CD8-positive, alpha-beta memory T cell (primary cell): ENCODE measurements at places on chromosomes 2 and 18.

DNA sequence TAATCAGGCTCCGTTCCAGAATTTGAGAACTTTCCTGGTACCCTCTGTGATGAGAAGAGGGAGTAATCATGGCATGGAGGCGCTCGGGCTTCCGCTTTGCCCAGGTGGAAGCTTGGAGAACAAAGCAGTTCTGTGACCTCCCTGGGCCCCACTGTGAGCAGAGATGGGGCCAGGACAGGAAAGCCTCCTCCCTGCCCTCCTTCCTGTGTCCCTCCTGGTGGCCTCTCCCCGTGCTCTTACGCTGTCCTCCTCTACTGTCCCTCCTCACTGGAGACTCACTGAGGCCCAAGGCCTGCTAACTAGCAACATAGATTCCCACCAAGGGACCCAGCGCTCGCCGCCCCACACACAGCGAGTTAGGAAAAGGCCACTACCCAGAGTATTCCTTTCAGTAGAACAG, 119.8 kb downstream of the MAPK4 start:
- no peak for DNase-seq

- DNase-seq, result no peak
Observed at GRCh38 chr18:49081511-49082155, 130.9 kb upstream of the SMAD7 start.

DNA sequence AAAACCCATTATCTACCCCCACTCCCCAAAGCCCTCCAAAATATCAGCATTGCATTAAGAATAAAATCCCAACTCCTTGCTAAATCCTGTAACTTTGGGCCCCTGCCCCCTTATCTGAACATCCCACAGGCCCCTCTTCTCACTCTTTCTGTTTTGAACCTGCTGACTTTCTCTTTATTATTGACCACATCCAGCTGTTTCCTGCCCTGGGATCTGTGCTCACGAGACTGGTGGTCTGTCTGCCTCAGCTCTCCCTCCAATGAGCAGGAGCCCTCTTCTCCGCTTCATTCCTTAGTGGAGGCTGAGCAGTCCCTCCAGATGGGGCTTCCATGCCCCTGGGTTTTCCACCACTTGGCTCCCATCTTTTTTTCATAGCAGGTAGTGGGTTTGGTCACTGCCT, 116.9 kb downstream of the ACKR3 start:
- DNase-seq, result no peak

GRCh38 chr2:155310589-155310988, 612.1 kb downstream of the KCNJ3 start:
- DNase-seq, result no peak

DNA sequence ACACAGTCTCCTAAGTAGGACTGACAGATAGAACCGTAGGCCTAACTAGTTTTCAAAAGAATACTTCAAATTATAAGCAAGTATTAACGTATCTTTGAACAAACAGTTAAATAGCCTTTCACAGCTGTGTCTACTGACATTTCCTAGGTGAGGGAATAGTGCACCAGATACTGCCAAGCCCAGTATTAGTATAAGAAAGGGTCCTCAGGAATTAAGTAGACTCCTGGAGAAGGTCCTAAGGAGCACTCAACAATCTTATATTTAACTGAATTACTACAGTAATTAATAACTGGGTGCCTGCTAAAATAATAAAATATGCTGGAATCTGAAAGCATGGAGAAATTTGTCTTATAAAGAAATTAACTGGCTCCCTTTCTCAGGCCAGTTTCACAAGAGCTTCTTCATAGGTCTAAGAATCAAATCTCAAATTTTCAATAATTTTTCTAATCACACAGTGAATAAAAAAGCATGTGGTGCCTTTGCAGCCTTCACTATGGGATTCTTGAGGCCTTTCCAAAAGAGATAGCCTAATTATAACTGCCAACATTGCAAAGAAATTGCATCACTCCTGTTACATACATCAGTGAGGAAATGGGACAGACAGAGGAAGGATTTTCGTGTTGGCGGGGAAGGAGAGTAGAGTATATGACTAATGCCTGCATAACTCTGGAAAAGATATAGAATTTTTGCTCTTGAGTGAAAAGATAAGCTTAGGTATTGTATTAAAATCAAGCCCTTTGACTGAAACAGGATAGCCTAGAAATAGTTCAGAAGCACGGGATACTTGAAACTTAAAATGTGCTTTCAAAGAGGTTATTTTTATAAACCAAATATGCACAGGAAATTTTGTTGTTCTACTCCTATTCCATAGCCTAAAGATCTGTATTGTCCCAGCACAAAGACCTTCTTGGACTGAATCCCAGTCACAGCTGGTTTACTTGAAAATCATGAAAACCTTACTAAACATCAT, 228.6 kb upstream of the STK17B start:
- DNase-seq, result no peak

- DNase-seq, result no peak
Observed at GRCh38 chr18:59834267-59834666, 65.5 kb upstream of the PMAIP1 start.

GRCh38 chr18:76687304-76687962, 134.9 kb upstream of the ZNF236 start:
- DNase-seq, result no peak

DNA sequence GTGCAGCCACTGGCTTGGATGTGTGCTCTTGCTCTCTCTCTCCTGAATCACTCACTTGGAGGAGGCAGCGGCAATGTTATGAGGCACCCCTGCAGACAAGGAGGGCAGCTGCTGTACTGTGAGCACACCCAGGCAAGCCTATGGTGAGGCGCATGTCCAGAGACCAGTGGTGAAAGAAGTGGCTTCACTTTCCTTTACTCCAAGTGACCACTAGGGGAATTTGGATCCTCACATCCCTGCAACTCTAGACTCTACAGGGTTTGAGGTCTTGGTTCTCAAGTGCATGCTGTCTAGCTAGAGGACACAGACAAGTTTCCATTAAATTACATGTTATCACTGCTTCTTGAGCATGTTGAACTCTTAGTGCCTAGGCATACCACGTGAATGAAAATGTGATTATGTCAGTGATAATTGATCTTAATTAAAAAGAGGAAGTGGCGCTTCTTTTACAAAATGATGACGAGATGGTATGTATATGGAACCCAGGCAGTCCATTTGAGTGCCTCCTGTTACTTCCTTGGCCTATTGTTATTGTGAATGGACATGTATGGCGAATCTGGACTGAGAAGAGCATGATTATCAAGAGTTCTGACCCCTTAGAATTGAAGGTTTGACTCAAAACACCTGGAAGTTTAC, 181.0 kb upstream of the CDH2 start:
- no peak for DNase-seq

DNA sequence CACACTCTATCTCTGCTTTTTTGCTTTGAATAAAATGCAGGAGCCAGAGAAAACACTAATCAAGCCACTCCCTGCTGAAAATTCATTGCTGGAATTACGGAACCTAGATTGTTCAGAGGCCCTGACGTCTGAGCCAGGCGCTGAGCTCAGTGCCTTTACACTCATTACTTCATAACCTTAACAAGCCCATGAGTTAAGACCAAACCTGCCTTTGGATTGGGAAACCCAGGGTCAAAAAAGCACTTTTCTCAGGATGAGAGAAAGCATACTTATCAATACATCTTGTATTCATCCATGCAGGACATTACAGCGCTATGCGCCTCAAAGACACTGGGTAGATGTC, 762 bp downstream of the INO80C start:
- no peak for DNase-seq

- no peak for DNase-seq
Observed at GRCh38 chr18:74278058-74278457, 13.7 kb downstream of the CYB5A start.

- peak; percentile 73 for DNase-seq
Observed at GRCh38 chr2:191676790-191677645, 918 bp upstream of the NABP1 start.

DNA sequence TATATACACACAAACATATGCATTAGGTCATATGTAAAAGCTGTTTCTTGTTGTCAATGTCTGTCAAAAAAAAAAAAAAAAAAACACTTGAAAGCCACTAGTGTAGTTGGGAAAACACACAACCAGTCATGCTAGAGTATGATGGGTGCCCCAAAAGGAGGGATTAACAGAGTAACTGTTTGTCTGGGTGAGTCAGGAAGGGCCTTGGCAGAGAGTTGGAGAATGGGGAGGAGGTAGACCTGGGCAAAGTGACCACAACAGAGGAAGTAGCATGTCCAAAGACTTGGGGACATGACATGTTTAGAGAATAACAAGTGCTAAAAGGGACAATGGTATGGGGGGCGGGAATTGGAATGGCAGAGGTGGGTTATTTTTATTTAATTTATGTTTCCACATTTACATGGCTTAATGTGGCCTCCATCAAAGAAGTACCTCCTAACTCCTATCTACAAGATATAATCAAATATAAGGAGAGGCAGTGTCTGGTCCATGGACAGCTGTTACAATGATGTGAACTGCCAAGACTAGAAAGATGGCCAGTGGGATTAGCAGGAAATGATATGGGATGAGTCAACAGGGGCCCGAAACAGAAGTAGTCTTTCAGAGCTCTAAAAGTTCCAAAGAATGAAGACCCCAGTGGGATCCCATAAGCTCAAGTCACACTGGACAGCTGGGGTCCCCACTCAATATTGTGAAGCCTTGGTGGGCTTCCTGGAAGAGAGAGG, 99.9 kb upstream of the ZFP36L2 start:
- no peak for DNase-seq

DNA sequence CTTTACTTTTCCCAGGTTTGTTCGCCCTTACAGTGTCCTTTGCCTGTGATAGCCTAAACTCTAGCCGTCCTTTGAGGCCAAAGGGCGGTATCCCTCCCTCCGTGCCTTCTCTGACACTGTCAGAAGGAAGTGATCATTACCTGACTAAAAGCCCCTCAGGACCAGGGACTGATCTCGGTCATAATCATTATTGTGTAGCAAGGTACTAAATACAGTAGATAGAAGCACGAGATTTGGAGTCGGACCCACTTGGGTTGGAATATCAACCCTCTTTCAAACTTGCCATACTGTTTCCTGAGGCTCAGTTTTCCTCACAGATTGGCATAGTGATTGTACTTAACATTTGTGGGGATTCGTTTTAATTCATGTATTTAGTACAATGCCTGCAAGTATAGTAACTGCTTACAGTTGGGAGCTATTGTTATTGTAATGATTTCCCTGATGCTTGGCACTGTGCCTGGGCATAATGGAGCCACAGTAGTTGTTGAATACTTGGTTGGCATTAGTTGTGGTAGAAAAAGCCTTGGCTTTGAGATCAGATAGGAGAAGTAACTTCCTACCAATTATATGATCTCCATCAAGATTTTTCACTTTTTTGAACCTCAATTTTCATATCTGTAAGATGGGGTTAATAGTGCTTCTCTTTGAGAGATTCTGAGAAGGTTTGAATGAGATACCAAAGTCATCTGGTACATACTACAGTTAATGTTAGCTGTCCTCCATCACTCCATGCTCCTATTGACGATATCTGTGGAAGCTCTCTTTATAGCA, 836 bp downstream of the STK11IP start:
- DNase-seq, result no peak

GRCh38 chr2:139514951-139515350, 734.8 kb upstream of the NXPH2 start:
- no peak for DNase-seq

DNA sequence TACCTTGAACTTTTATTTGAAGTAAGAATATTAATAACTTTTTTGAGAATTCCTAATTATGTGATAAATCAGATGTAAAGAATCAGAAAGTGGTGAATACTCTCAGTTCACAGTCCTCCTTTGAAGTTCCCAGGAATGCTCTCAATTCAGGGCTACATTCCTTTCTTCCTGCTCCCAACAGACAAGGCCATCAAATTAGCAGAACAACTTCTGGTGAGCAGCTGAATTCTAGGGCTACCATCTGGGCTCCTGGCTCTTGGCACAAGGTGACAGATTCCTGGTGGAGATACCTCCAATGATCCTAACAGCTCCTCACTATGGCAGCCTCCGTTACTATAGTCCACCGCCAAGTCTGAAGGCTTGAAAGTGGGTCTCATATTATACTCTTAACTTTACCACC, 37.8 kb upstream of the OLA1 start:
- no peak for DNase-seq

GRCh38 chr2:215970425-215970824, 42.9 kb downstream of the MREG start:
- no peak for DNase-seq

DNA sequence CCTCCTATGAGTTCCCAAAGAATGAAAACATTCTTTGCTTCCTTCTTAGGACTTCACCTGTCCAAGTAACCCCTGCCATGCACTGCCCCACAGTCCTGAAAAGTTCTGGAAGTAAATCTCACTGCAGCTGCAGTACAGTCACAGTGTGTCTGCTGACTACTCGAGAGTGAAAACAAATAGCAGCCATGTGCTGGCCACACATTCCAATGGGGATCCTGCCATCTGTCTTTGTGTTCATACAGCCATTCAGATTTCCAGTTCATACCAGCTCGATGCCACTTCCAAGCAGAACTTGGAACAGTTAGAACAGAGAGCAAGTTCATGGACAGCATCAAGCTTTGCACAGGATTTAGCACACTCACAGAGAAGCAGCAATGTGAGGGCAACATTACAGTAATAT, 629.9 kb upstream of the ACVR2A start:
- no peak for DNase-seq

DNA sequence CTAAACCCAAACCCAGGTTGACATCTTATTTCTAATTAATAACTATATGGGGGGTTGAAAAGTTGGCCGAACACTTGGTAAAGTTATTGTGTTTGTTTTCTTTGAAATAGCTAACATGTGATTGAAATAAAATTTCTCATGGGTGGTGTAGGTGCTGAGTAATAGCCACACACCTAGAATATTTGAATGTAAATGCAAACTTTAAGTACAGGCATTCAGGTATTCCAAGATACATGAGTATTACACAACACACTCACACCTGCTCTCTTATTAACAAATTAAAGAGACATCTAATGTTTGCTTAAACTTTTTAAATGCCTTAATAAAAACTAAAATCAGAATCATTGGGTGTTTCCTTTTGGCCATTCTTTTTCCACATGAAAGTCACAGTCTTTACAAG, 165.5 kb downstream of the EHBP1 start:
- DNase-seq, result no peak

DNA sequence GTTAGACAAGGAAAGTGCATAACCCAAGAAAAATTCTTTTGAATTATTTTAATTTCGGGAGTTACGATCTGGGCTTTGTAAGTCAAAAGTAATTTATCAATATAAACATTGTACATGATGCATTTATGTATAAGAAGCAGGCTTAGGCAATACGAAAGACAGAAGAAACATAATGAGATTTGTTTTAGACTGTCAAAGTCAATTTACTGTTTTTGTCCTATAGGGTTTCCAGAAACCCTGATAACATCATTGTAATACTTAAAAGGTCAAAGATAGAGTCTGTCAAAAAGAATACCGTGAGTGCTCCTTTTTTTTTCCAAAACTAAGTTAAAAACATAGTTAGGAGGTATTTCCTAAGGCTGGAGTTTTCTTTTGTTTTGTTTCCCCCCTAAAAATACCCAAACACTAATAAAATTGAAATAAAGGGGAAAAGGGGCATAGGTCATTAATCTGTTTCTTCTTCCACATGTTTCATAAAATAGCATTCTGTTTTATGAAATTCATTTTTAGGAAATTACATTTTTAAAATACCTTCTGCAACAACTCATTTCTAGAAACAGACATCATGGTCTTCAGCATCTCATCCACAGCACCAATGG, 16.1 kb downstream of the C1D start:
- no peak for DNase-seq

GRCh38 chr2:126946318-126947102, 47.8 kb downstream of the TEX51 start:
- DNase-seq, result no peak

GRCh38 chr2:12493031-12493513, 223.7 kb upstream of the TRIB2 start:
- DNase-seq, result no peak

GRCh38 chr2:26195040-26195984, 22.4 kb downstream of the GAREM2 start:
- DNase-seq, result no peak
